ENCODE measurements at places on chromosomes 6 and 20.

DNA sequence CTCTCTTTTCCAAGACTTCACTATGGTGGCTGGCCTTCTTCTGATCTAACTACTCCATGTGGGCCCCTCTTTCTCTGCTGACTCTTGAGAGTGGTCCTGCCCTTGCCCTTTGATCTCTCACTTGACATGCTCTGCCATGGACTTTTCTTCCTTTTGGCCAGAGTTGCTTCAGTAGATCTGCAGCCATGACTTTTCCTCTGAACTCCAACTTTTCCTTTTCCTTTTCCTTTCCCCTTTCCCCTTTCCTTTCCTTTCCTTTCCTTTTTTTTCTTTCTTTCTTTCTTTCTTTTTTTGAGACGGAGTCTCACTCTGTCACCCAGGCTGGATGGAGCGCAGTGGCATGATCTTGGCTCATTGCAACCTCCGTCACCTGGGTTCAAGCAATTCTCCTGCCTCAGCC is 88.5 kb downstream of the JAG1 start:
- no peak for DNase-seq

GRCh38 chr20:47917549-47918070 is 132.3 kb upstream of the SULF2 start:
- no peak for DNase-seq

DNA sequence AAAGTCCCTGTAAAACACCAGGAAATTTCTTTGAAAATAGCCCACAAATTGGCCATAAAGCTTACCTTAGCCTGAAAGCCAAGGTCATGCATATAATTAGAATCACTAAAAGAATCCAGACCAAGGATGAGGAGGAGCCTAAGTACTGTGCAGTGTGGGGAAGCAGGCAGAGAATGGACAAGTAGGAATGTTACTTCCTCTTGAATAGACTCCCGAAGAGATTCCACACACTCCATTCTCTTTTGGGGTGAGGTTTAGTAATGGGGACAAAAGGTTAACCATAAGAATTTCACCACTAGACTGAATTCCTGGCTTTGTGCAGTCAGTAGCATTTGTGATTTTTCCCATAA is 27.5 kb upstream of the MARCKS start:
- DNase-seq: no peak

GRCh38 chr6:138211601-138212000 is 6.7 kb downstream of the PBOV1 start:
- DNase-seq: no peak

DNA sequence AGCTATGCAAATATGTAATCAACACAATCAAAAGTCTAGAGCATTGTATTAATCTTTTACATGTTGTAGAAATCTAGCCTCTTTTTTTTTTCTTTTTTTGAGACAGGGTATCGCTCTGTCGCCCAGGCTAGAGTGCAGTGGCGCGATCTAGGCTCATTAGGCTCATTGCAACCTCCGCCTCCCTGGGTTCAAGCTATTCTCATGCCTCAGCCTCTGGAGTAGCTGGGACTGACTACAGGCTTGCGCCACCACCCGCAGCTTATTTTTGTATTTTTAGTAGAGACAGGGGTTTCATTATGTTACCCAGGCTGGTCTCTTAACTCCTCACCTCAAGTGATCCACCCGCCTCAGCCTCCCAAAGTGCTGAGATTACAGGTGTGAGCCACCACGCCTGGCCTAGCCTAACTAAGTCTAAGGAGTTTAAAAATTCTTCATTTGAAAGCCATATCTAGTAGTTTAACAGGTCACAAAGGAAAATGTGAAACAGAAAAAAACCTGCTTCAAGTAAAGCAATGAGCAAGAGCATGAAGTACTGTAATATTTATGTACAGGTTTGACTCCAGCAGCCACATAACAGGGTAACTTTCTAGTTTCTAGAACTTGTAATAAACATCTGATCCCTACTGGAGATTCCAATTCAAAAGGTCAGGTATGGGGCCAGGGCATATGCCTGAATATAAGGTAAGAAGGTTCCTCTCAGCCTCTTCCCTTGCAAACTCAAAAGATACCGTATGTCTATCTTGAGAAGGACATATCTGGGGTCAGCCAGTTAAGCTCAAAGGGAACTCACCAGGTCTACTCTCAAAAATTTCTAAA is 4.4 kb downstream of the CPNE1 start:
- DNase-seq: no peak

DNA sequence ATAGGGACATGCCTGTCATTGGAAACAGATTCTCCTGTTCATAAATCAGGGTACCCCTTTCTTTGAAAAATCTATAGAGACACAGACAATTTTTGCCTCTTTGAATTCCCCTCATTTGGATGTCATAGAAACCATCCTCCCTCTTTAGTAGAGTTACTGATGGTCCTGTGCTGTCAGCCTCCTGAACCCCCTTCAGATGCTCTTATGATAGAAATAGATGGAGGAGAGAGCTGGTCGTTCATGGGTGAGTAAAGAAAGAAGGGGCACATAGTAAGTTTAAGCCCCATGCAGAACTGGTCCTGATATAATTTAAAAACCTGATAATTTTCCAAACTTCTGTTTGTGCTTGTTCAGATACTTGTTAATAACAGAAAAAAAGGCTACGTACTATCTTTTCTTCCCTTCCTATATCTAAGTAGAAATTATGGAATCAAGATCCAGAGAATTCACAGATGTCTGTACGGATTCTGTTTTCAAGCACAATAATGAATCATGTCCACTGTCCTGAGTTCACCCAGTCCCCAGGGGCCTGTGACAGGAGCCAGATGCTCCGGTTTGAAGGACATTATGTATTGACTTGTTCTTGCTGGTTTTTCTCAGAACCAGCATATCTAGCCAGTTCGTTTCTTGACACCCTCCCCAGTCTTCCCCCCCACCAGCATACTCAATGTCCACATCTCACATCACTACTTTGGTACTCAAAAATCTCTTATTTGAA is 78.1 kb downstream of the NCOA7 start:
- no peak for DNase-seq

GRCh38 chr6:151999194-151999593 is 191.7 kb downstream of the ESR1 start:
- DNase-seq: no peak

- no peak for DNase-seq
Observed at GRCh38 chr6:136609873-136610706, 59.9 kb upstream of the MAP7 start.

DNA sequence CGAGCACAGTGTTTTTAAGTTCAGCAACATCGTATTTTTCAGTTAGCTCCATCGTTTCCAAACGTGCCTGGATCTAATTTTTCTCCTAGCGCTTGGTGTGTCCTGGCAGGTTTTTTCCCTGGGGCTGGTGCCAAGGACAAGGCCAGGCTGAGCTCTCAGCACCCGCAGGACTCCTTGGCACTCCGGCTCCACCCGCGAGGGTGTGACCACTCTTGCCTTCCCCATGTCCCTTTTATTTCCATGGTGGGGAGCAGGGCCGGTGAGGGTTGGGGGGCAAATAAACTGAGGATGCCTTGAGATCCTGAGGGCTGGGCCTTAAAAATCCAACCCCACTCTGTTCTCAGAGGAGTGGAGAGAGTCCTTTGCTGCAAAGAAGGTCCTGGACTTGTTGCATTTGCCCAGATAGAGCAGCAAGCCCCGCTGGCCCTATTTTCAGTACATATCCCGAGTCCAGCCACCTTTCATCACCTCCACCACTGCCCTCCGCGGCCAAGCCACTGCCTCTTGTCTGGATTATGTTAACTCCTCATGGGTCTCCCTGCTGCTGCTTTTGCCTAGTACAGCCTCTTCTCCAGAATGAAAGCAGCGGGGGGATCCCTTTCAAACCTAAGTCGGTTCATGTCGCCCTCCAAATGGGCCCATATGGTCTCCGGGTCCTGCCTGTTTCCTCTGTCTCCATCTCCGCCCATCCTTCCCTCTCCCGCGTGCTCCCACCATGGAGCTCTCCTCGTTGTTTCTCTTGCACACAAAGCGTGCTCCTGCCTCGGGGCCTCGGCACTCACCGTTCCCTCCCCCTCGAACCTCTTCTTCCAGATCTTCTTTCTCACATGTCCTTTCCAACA is 4.5 kb upstream of the RAB44 start:
- no peak for DNase-seq

DNA sequence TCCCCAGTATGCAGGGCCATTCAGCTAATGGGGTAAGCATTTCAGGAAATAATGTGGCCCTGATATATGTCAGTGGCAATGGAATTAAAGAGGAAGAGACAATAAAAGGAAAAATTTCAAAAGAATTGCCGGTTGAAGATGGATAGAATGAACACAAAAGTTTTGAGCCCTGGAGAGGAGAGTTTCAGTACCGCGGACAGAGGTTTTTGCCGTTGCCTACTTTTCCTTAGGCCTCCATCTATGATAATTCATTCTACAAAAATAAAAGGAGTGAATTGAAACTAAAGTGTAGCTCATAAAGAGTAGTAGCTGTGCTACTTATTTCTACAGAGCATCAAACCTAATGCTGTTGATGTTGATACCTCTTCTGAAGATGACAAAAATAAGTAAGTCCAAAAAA is 140.7 kb downstream of the RNASET2 start:
- no peak for DNase-seq

DNA sequence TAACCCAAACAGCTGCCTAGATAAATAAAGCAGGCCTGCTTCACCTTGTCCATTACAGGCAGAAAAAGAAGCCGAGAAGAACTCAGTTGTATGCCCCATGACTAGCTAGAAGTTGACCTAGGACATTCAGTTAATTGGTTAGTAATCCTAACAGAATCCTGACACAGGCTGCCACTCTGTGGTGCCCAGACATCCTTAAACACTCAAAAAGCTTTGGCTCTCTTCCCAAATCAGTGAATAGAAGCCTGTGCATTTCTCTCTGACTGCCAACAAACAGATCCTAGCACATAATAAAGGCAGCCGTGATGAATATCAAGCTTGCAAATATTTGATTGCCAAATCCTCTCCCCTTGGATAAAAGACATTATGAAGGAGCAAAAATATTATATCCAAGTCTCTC is 519.1 kb upstream of the EYS start:
- peak; percentile 82 for DNase-seq

DNA sequence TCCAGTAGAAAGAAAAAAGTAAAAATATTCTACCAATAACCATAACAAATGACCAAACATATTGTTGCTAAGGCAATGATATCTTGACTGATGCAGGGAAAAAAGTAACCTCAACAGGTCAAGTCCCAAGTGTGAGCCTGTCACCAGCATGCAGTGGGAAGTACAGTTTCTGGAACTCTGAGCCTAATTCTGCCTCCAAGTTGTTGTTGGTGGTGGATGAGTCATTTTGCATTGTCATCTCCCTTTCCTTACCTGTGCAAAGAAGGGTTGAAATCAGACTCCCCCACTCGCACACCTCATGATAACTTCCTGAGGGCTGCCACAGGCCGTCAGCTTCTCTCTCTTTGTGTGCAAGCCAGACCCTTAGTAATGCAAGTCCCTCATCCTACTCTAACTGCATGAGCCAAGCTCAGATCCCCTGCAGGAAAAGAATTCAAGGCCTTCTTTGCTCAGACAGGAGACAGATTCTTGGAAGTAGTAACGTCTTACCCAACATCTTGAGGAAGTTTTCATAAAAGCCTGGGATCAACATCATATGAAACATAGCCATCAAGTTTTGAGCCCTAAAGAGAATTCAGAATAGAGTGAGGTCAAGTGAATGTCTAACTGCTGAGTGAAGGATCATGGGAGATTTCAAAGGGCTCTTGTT is 207.6 kb upstream of the FOXA2 start:
- no peak for DNase-seq
